ENCODE measurements at places on chromosomes 6 and 20.

DNA sequence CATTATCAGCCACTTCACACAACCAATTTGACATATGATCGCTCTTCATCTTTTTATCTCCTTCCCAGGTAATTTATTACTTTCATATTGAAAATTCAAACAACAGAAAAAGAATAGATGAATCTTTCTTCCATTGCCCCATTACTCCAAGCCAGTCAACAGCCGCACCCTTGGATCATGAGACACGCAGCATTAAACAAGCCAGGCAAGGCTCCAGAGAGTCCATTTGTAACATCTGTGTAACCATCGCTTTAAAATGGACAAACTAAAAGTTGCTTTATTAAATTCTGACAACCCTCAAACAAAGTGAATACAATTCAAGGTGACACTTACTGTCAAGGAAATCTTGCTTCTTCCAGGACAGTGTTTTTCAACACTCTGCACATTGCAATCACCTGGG, 200.3 kb downstream of the EPM2A start:
- DNase-seq = peak; percentile 88

- DNase-seq = no peak
Measured at GRCh38 chr20:32316667-32317066, 39.2 kb downstream of the KIF3B start.

- peak; percentile 8 for DNase-seq
Measured at GRCh38 chr20:36591854-36592641, 13.5 kb upstream of the RAB5IF start.

GRCh38 chr6:38175786-38176185, 356.3 kb downstream of the ZFAND3 start:
- DNase-seq = no peak

DNA sequence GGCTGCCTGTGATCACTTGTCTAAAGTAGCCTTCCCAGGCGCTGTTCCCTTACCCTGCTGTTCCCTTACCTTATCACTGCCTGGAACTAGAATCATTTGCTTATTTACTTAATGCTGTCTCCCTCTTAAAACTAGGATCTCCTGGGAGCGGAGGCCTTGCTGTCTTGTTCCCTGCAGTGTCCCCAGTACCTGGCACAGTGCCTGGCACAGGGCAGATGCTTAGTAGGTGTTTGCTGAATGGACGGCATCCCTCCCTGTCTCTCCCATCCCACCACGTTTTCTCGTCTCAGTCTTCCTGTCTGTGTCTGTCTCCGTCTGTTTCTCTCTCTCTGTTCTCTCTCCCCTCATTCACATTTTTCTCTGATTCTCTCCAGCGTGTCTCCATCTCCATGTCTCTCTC, 99.9 kb upstream of the MYL9 start:
- no peak for DNase-seq

DNA sequence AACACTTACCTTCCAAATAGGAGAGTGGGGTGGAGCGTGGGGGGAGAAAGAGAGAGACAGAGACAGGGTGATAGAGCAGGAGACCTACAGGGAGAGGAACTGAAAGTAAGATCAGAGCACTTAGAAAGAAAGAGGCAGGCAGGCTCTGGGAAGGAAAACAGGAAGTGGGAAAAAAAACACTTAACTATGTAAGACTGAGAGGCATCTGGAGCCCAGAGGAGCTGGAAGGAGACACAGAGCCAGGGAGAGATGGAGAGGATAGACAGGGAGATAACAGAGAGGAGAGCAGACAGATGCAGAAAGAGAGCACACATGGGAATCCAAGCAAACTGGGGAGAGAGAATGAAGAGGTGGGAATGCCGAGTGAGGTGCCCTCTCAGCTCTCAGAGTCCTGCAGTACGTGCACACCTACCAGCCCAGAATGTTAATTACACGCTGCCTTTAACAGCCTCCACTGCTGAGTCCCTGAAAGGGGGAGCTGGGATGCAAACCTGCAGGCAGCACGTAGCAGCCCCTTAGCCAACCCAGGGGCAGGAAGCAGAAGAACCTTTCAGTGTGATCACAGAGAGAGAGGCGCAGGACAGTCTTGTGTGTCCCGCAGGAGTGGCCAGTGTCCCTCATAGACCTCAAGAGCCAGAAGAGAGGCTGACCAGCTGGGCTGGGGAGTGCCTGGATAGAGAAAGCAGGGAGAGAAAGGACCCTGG, 132.7 kb upstream of the LRFN2 start:
- peak; percentile 57 for DNase-seq

DNA sequence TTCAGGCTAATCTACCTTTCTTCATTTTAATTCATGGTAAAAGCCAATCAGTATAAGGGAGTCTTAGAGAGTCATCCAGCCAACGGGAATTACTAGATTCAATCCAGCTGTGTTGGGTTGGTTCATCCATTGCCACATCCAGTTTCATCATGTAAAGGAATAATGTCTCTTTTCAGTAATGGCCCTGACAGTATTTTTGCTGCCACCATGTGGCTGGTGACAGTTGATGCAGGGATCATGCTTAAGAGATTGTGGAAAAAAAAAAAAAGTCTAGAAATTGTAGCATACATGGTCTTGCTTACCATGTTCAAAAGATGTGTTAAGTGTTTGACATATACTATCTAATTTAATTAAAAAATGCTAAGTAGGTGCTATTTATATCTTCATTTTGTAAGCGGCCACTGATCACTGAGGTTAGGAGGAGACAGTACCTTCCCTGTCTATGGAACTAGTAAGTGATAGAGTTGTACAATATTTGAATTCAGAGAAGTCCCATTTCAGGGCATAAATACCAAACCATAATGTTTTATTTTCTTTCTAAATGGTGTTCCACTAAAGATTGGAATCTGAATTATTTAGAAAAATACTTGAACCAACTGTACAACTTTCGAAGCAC, 135.9 kb downstream of the KHDRBS2 start:
- peak; percentile 47 for DNase-seq

DNA sequence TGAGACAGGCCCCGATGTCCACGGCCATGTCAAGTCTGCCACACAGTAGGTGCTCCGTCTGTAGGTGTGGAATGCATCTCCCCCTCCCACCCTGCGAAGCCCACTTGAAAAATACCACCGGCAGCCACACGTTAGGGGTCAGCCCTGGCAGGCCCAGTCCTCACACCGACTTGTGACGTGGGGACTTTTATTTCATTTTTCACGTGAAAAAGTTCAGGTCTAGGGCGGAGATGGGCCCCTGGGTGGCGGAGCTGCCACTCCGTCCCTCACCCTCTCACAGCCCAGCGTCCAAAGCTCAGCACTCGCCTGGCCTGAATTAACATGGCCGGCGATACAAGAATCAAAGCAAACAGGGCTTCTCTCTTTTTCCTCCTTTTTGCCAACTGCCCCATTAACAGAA, 3.8 kb upstream of the TUBB1 start:
- no peak for DNase-seq

- no peak for DNase-seq
Measured at GRCh38 chr20:11192106-11192505, 518.3 kb upstream of the JAG1 start.

GRCh38 chr6:140276133-140276532, 901.7 kb upstream of the CITED2 start:
- no peak for DNase-seq

- peak; percentile 79 for DNase-seq
Measured at GRCh38 chr6:44000164-44000842, 126.9 kb downstream of the MRPL14 start.

DNA sequence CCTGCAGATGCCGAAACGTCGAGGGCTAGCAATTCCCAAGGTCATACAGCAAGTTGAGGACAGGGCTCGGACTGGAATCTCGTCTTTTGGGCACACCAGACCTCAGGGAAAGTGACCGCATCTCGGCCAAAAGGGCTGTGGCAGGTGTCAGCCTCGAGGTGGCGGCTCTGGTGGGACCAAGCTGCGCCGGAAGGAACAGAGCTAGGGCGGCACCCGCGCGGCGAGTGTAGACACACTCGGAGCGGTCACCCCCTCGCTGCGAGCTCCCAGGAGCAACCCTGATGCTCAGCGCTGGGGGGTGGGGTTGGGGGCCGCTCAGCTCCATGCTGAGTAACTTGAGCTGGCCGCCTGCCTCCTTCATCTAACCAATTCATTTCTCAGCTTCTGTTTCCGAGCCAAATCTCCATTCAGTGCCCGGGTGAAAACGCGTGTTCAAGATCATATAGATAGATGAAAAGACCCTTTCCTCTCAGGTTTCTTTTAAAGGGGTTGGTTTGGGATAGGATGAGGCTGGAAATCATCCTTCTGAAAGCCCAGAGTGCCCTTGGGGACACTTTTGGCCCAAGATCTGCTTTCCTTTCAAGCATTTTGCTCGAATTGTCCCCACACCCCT, 2.2 kb upstream of the TUBB2B start:
- DNase-seq = peak; percentile 78

DNA sequence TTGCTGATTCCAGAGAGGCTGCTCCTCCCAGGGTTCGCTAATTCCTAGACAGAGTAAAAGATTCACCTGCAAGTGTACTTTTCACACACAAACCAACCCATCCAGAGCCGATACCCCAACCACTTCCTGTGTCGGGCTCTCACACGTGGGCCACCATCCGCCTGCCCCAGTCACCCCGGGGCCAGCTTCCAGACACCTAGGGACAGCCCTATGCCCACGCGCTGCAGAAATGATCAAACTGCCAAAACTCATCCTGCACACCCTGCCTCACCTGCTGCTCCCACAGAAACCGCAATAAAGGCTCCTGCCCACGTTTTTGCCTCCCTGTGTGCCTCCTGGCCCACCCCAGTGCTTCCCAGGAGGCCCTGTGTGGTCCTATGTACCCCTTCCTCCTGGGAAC, 59.5 kb downstream of the PSMG4 start:
- no peak for DNase-seq

- no peak for DNase-seq
Measured at GRCh38 chr6:85418059-85418458, 31.8 kb upstream of the NT5E start.

DNA sequence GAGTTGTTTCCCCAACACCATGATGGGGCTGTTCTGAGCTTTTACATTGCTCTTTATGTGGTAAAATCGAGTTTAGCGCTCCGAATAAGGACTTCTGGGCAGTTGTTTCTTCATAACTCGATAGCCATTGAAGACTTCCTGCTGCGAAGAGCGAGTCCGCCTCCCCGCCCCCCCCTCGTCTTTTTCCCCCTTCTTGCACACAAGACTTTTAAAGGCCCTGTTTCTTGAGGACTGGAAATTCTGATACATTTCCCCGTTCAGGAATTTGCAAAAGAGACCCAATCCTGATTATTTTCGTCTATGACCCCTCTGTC, 1.5 kb upstream of the CITED2 start:
- DNase-seq = no peak

GRCh38 chr6:136956590-136957544, 34.8 kb downstream of the SLC35D3 start:
- peak; percentile 96 for DNase-seq

- DNase-seq = no peak
Measured at GRCh38 chr6:30557683-30557981, 537 bp downstream of the PRR3 start.

DNA sequence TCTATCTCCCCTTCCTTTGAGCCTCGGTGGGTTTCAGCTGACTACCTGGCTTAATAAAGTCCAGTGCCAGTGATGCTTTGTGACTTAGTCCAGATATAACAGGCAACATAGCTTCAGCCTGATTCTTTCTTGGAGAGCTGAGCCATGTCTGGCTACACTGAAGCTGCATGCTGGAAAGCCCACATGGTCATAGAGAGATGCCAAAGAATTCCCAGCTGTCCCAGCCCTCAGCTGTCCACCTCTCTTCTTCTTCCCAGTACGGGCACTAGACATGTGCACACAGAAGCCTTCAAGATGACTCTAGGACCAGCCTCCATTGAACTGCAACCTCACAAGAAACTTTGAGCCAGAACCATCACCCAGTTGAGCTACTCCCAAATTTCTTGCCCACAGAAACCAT, 154.1 kb upstream of the MYLIP start:
- no peak for DNase-seq

GRCh38 chr6:24738741-24739140, 19.8 kb upstream of the C6orf62 start:
- DNase-seq = no peak

- no peak for DNase-seq
Measured at GRCh38 chr6:162638931-162639574, 88.5 kb downstream of the PRKN start.

DNA sequence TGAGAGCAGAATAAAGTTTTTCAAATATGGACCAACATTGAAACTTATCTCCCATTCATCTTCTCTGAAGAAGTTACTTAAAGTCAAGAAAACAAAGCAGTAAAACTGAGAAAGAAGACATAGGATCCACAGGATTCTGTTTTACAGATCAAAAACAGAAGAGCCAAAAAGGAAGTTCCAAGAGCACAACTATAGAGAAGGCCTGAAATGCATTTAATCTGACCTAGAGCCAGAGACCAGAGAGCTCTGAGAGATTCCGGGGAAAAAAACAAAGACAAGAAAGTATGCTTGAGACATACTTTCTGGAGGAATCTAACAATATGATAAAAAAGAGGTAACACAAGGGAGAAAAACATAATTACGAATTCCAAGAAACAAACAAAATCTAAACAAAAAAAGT, 26.1 kb downstream of the SRPK1 start:
- no peak for DNase-seq

GRCh38 chr6:75201901-75202672, 3.8 kb downstream of the COL12A1 start:
- no peak for DNase-seq

- no peak for DNase-seq
Measured at GRCh38 chr20:45970646-45971424, 1.2 kb downstream of the ZNF335 start.

GRCh38 chr6:89952686-89953085, 58.4 kb downstream of the GJA10 start:
- DNase-seq = no peak

GRCh38 chr6:125471667-125472066, 169.9 kb upstream of the HDDC2 start:
- no peak for DNase-seq

GRCh38 chr6:136897071-136897470, 25.0 kb upstream of the SLC35D3 start:
- peak; percentile 74 for DNase-seq

GRCh38 chr20:36153736-36154699, 522 bp upstream of the EPB41L1 start:
- DNase-seq = peak; percentile 52

- DNase-seq = no peak
Measured at GRCh38 chr6:55825402-55826051, 49.9 kb downstream of the BMP5 start.

- DNase-seq = no peak
Measured at GRCh38 chr6:159680104-159680503, 12.9 kb downstream of the SOD2 start.

- no peak for DNase-seq
Measured at GRCh38 chr6:35077713-35078105, 63.4 kb downstream of the TCP11 start.

GRCh38 chr6:38364775-38365174, 275.0 kb downstream of the BTBD9 start:
- DNase-seq = no peak

Data from NCI-H748 treated with DMSO at 0.1 percent for 48 hours (cell line).